ENCODE measurements at places on chromosomes 12 and 14.

DNA sequence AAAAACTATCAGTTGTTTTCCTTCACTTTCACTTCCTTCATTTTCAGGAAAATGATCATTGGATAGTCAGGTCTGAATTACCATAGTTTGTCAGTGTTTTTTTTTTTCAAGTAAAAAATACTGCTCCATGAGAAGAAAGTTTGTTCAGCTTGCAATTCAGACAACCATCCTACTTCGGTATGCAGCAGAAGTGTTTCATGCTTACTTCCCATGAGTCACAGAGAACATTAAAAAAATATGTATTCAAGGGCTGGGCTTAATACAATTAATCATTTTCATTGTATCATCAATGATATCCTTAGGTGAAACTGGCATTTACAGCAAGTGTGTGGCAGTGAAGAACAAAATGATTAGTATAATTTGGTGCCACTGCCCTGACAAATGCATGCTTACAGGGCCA is 21.6 kb downstream of the PYM1 start:
- DNase-seq = peak; percentile 50

DNA sequence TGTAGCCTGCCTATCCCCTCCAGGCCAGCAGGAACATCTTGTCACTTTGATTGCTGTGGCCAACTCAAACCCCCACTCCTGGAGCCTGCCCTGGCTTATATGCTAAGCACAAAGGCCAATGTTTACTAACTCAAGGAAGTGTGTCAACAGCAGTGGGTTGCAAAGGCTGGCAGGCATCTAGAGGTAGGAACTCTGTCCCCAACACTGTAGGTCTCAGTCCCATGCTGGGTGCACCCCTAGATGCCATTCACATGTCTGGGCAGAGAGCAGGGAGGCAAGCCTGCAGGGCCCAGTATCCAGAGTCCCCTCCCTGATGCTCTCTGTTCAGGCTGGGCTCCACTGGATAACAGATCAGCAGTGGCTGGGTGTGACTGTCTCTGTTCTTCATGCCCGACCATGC is 1.6 kb upstream of the HPD start:
- no peak for DNase-seq

GRCh38 chr12:109234012-109234411 is 75.1 kb downstream of the FOXN4 start:
- DNase-seq = no peak

DNA sequence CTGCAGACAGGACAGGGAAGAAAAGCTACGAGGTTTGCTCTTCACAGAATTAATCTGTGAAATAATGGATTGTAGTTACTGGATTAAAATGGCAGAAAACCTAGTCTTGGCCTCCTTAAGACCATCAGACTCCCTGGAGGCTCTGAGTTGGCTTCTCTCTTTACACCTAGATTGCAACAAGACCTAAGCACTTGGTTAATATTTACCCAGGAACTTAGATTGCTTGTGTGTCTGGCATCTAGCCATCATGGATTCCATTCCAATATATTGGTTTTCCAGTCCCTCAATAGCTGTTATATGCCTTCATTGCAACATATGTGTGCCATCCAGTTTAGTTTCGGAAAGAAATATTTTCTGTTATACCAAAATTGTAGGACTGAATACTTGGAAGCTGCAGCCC is 1.9 kb upstream of the GTF2A1 start:
- no peak for DNase-seq

- DNase-seq = peak; percentile 62
Measured at GRCh38 chr12:107884769-107885694, 110.5 kb downstream of the ASCL4 start.
